ENCODE measurements at places on chromosomes 11 and 22.

GRCh38 chr11:44979543-44980399 is 29.1 kb upstream of the TP53I11 start:
- DNase-seq = no peak

DNA sequence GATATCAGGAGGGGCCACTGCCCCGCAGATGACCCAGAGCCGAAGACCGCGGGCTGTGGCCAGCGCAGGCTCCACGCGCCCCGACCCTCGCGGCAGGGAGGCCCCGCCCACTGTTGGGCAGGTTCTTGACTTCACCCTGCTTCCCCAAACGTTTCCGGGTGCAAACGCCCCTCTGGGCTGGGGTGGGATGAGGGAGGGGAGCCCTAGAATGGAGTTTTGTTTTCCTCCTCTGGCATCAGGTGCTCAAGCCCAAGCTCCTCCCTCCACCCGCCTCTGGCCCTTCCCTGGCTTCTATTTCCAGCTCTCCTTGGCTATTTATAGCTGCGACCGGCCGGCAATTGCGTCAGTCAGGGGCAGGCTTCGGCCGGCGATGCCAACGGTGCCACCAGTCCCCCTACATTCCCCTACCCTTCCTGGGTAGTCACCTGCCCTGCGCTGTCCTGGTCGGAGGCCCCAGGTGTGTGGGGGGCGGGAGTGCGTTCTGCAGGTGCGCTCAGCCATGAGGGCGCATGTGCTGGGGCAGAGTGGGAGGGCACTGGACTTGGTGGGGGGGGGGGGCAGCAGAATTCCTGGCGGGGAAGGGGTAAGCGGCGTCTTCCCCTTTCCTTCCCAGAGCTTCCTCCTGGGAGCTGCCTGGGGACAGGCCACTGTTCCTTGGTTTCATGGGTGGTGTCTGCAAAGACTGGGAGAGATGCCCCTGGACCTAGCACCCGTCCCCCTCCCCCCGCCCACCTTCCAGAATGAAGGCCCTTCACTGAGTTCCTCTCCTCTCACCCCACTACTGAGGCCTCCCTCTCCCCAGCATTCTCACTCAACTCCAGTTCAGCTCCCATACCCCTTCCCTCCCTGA is 23.6 kb downstream of the DUSP8 start:
- no peak for DNase-seq

DNA sequence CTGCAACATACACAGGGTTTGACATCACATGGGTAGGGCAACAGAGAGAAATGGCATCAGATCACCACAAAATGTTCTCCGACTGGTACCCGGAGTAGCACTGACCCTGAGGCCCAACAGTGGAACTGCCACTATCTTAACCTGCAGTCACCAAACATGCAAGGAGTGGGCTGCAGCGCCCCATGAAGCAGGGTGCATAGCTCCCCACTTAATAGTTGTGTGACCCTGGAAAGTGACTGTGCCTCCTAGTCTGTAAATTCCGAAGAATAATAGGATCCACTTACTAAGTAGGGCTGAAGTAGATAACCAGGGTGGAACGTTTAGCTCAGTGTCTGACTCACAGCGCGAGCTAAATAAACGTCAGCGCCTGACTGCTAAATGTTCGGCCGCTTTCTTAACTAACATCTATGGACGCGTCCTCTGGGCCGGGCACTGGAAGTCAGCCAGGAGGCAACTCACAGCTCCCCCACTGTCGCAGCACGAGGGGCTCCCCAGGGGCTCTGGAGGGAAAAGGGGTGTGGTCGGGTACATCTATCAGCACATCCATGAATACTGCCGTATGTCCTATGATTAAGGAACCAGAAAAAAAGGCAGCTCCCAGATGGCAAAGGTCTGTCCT is 777 bp downstream of the LTO1 start:
- no peak for DNase-seq

GRCh38 chr22:27533105-27533745 is 268.3 kb downstream of the MN1 start:
- no peak for DNase-seq

GRCh38 chr11:129530154-129530895 is 154.7 kb downstream of the BARX2 start:
- no peak for DNase-seq
